Activated naive CD8-positive, alpha-beta T cell treated with anti-CD3 and anti-CD28 coated beads, Interleukin-2, amount 10 ng/mL, durations not matched to agents 7 days and 5 days (primary cell): ENCODE measurements at places on chromosomes 11 and 22.
A peak's percentile ranks its signal among the peaks of the same experiment; 100 is the strongest.

DNA sequence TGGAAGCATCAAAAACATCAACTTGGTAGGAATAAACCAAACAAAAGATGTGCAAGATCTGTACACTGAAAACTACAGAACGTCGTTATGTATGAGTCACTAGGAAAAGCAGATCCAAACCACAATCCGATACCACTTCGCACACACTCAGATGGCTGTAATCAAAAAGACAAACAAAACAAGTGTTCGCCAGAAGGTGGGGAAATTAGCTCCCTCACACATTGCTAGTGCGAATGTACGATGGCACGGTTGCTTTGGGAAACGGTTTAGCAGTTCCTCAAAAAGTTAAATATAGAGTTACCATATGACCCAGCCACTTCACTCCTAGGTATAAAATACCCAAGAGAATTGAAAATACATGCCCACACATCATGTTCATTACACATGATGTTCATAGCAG is 14.8 kb upstream of the CARD10 start:
- DNase-seq = no peak

GRCh38 chr11:29214833-29215232 is 802.0 kb downstream of the KCNA4 start:
- no peak for DNase-seq

GRCh38 chr22:37196539-37197450 is 8.7 kb upstream of the C1QTNF6 start:
- peak; percentile 30 for DNase-seq

GRCh38 chr11:33920838-33921613 is 29.1 kb upstream of the LMO2 start:
- DNase-seq = no peak

DNA sequence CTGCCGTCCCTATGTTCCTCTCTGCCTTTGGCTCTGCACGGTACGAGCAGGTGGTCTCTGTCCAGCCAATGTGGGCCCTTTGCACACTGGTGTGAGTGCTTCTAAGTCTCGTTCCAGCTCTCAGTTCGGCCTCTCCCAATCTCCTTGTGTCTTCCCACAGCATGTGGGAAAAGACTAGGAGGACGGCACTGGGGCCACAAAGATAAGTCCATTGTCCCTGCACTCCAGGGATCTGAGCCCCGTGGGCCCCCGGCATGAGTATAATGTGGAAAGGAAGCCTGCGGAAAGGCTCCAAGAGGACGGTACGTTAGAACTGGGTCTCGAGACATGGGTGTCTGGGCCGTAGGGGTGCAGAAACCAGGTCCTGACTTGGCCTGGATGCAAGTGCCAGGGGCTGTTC is 16.4 kb downstream of the MYEOV start:
- peak; percentile 11 for DNase-seq

- no peak for DNase-seq
Observed at GRCh38 chr22:49676783-49677494, 150.7 kb downstream of the BRD1 start.

GRCh38 chr11:48008951-48009270 is 28.6 kb downstream of the PTPRJ start:
- no peak for DNase-seq

GRCh38 chr11:67238894-67239782 is 27.1 kb upstream of the GRK2 start:
- no peak for DNase-seq

DNA sequence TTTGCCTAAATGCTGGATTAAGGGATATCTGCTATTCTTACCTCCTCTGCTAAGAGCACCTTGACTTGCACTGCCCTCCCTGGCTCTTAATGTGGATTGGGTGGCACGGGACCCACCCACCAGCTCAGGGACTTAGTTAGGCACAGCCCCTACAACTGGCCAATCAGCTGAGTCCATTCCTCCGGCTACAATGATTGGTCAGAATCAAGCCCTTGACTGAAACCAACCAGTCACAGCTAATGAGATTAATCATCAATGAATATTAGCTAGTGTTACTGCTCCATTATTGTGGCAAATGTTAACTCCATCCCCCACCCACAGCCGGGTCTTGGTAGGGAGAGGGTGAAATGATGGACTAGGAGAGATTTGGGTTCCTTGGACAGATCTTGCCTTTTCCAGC is 328.0 kb downstream of the MN1 start:
- DNase-seq = no peak

DNA sequence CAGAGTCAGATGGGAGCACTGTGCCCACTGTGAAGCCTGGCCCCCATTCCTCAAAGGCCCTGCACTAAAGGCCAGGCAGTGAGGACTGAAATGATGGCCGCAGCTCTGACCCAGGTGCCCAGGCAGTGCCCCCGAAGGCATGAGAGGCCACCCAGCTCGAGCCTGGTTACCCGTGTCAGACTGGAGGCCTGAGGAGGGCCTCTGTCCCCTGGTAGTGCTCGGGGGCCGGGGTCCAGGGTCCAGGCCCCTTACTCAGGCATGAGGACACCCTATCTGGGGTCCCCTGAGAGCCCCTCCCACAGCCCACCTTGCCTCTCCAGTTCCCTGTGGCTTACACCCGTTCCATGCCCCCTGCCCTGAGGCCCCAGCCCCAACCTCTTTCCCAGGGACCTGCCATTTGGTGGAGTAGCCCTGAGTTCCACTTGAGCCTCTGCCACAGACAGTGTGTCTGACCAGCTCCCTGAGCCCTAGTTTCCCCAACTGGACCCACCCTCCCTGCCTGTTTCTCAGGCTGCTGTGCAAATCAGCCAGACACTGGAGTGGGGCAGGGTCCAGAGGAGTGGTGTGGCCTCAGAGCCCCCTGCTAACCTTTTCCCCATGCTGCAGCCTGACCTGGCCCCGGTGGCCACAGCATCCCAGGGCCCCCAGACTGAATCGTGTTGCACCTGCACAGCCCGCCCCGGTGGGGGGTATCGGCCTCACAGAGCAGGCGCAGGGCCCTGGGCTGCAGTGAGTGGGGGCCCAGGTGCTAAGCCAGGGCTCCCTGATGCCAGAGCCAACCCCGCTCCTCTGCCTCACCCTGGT is 10.8 kb upstream of the ANKRD13D start:
- DNase-seq = no peak

- DNase-seq = no peak
Observed at GRCh38 chr22:38510416-38510970, 4.4 kb upstream of the DDX17 start.

GRCh38 chr22:47573141-47573540 is 810.7 kb downstream of the TBC1D22A start:
- no peak for DNase-seq

GRCh38 chr11:105034813-105035620 is at the start of gene CASP1:
TSS of gene CASP1 (minus strand) at chr11:105035144. CDS start at chr11:105035113, 31 bp downstream.
- DNase-seq = no peak

- DNase-seq = no peak
Observed at GRCh38 chr11:126345759-126346585, 9.5 kb upstream of the ST3GAL4 start.
